CD4-positive, alpha-beta T cell treated with Interferon alpha-2 for 1 hour (primary cell): ENCODE measurements at places on chromosomes 1 and 21.

GRCh38 chr1:11499601-11500331 is 20.8 kb downstream of the DISP3 start:
- DNase-seq, result no peak

DNA sequence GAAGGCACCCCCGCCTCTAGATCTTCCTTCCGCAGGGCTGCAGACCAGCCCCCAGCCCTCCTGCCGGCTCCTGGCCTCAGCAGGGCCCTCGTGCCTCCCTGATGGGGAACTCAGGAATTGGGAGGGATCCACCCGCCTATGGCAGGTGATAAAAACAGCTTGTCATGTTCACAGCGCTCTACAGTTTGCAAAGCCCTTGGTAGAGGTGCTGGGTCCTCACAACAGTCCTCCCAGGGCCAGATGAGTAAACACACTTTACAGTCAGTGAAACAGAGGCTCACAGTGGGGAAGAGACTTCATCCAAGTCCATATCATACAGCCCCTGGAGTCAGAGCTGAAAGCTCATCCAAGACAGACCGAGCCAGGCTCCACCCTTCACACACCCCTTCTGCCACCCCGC is 97.0 kb upstream of the IFFO2 start:
- no peak for DNase-seq

GRCh38 chr1:160859166-160859565 is 3.5 kb downstream of the CD244 start:
- DNase-seq, result no peak

- no peak for DNase-seq
Measured at GRCh38 chr1:168087696-168088095, 49.0 kb downstream of the GPR161 start.

GRCh38 chr1:55670331-55671082 is 455.3 kb upstream of the USP24 start:
- DNase-seq, result no peak
